Stomach (tissue), 19 donors: ENCODE measurements at places on chromosomes 12 and 14.
A peak's percentile ranks its signal among the peaks of the same experiment; 100 is the strongest.

DNA sequence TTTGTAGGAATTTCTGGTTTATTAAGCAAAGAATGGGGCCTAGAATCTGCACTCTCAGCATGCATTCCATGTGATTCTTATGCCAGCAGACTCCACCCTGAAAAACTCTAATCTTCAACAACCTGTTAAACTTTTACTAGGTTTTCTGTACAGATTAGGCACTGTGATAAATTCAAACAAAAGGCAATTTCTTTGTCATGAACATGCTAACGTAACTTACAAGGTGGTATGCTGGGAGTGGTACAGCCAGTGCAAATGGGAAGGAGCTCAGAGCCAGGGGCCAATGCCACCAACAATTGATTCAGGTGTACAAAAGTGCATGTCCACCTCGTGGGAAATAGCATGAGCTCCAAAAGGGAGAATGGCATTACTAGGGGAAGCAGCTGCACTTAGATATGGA, 83.0 kb downstream of the PPFIBP1 start:
- H3K27me3 ChIP-seq = no peaks in the 10 kb centered on the region
- H3K36me3 ChIP-seq = no peaks in the 10 kb centered on the region
- peak; percentile 51 for DNase-seq
- peaks cover 74% of the 10 kb centered on the region for H3K4me1 ChIP-seq
- peak overlapping the region; percentile 59 for H3K27ac ChIP-seq

- no peaks in the 10 kb centered on the region for H3K36me3 ChIP-seq
- peaks cover 47% of the 10 kb centered on the region for H3K4me1 ChIP-seq
- no peak overlapping the region for H3K4me3 ChIP-seq
- no peak overlapping the region for H3K27ac ChIP-seq
- DNase-seq = peak; percentile 37
- H3K27me3 ChIP-seq = no peaks in the 10 kb centered on the region
Observed at GRCh38 chr12:51020448-51021182, 5.6 kb downstream of the SLC11A2 start.

DNA sequence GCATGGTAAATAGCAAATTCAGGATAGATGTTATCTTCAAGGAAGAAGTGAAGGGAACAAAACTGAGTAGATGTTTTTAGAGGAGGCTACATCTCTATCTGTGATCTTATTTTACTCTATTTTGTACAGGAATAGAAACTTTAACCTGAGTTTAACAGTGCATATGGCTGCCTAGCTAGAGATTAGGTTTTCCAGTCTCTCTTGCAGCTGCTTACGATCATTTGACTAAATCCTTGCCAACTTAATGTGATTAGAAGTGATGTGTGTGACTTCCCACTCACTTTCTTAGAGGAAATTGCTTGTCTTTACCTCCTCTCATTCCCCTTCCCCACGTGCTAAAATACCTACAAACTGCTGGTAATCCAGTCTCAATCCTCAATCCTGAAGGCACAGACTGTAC, 26.5 kb upstream of the SLC15A5 start:
- H3K4me3 ChIP-seq = no peak overlapping the region
- no peaks in the 10 kb centered on the region for H3K4me1 ChIP-seq
- no peaks in the 10 kb centered on the region for H3K36me3 ChIP-seq
- H3K27ac ChIP-seq = no peak overlapping the region

DNA sequence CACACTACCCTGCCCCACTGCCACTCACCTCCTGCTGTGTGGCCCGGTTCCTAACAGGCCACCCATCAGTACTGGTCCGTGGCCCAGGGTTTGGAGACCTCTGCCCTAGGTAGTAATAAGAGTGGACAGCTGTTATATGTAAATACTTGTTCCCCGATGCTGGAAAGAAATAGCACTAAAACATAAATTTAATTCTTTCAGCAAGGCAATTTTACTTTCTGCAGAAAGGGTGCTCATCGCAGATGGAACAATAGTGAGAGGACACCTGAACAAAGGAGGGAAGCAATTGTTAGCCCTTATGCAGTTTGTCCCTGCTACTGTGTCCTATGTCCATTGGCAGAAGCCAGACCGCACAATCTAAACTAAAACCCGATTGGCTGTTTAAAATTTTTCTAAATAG, 5.9 kb upstream of the CYP46A1 start:
- no peak overlapping the region for H3K27ac ChIP-seq
- H3K4me1 ChIP-seq = peaks cover 7% of the 10 kb centered on the region
- H3K4me3 ChIP-seq = no peak overlapping the region

- H3K4me1 ChIP-seq = no peaks in the 10 kb centered on the region
- H3K4me3 ChIP-seq = no peak overlapping the region
Observed at GRCh38 chr12:109329686-109330085, 18.0 kb upstream of the MYO1H start.

DNA sequence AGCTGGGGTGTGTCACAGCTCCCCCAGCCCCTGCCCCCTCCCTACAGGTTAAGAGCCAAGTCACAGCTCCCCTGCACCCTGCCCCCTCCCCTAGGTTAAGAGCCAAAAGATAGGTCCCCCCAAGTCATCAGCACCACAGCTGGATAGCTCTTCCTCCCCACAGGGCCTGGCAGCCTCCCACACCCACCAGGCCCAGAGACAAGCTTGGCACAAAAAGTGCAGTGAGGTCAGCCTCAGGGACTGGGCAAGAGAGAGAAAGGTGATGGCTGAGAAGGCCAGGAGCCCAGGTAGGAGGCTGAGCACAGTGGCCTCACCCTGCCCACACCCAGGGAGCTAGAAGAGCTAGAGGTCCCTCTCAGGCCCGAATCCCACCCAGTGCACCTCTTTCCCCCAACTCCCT, 8.7 kb downstream of the ITGA7 start:
- no peak overlapping the region for H3K27ac ChIP-seq
- peaks cover 5% of the 10 kb centered on the region for H3K4me1 ChIP-seq
- no peak overlapping the region for H3K4me3 ChIP-seq
- peaks cover 38% of the 10 kb centered on the region for H3K36me3 ChIP-seq
- no peak for DNase-seq
- no peaks in the 10 kb centered on the region for H3K27me3 ChIP-seq
